HFF-Myc (cell line): ENCODE measurements at places on chromosomes 5 and 9.

DNA sequence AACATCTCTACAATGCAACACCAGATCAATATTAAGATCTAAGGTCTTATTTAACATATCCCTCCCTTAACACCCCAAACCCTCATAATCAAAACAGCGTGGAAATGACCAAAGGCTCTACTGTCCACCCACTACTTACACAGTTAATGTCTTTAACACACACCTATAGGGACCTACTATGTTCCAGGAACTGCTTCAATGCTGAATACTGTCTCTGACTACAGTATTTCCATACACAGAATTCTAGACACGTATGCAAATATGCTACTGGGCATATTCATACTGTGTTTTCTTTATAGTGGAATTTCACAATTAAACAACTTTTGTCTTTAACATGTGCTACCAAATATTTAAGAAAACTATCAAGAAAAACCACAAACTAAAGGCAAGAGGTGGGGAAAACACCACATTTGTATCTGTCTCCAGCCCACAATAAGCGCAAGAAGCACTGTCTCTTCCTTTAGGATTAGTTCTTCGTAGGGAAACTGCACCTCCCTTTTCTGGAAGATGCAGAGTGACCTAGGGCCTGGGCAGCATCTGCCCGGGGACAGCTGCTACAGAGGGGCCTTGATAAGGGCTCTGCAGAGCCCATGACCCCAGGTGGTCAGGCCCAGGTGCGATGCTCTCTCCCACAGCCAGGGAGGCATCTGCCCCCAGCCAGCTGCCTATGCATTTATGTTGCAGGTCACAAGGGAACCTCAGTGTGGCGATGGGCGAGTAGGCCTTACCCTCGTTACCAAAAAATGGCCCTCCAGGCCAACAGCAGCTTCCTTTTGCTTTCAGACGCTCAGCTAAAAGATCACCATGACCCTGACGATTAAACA is 55.2 kb downstream of the PSMB7 start:
- DNase-seq, result no peak

DNA sequence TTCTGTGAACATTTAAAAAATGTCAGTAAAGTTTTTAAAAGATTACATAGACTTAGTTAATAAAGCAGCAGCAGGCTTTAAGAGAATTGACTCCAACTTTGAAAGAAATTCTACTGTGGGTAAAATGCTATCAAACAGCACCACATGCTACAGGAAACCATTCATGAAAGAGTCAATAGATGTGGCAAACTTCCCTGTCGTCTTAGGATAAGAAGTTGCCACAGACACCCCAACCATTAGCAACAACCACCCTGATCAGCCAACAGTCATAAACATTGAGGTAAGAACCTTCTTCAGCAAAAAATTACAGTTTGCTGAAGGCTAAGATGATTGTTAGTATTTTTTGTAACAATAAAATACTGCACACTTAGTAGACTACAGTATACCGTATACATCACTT is 278.2 kb downstream of the CSNK1G3 start:
- DNase-seq, result no peak

- DNase-seq, result no peak
These were observed 26.2 kb upstream of the TNIP1 start for GRCh38 chr5:151107084-151107483.

DNA sequence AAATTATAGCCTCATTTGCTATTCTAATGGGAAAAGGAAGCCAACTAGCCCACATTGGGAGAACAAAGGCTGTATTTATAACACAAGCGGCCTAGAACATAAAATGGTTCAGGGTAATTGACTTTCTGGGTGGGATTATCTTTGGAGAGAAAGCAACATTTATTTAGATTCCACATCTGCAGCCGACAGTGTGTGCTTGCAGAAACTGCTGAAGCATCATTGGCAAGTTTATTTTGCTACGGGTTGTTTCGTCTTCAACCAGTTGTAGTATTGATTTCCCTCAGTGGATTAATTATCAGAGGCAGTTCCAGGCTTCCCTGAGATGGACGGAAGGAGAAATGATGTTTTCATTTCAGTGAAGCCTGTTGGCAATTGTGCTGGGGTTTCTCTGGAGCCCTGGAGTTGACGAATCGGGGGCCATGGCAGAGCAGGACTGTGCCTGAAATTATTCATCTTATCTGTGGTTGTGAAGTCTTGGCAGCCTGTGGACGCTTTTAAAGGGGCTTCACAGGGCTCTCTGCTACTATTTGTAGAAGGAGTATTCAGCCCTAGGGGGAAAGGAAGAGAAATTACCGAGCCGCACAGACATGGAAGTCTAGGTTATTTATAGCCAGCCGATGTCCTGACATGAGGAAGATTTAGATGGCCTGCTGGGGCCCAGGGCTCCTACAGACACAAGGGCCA is 290.6 kb upstream of the IRX4 start:
- DNase-seq, result no peak

- DNase-seq, result no peak
These were observed 248.7 kb downstream of the NR3C1 start for GRCh38 chr5:143154510-143155370.

- no peak for DNase-seq
These were observed 136.8 kb upstream of the LPCAT1 start for GRCh38 chr5:1660511-1660910.

DNA sequence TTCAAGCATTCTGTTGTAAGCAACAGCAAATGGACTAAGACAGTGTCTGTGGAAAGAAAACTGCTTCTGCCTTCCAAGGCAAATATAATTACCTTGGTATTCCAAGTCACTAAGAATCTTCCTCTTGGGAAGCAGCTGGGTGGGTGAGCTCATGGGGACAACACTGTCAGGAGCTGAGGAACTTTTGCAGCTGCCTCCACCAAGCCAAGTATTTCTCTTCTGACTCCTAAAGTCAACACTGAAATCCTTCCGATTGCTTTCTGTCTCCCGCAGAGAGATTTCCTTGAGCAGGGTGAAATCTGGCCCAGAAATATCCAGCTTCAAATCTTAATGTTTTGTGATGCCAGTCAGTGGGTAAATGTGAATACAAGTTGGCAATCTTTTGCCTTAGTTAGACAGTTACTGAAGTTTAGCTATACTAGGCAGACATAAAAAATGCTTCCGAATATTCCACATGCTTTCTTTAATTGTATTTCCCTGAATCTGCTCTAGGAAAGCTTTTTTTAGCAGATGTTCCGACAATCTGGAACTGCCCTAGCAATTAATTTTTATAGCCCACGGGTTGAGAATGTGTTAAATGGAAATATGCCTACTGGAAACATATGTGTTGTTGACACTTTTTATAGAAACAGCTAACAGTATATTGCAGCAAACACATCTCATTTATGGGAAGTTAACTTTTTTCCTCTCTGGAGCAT is 369.9 kb upstream of the DAB2 start:
- DNase-seq, result no peak

DNA sequence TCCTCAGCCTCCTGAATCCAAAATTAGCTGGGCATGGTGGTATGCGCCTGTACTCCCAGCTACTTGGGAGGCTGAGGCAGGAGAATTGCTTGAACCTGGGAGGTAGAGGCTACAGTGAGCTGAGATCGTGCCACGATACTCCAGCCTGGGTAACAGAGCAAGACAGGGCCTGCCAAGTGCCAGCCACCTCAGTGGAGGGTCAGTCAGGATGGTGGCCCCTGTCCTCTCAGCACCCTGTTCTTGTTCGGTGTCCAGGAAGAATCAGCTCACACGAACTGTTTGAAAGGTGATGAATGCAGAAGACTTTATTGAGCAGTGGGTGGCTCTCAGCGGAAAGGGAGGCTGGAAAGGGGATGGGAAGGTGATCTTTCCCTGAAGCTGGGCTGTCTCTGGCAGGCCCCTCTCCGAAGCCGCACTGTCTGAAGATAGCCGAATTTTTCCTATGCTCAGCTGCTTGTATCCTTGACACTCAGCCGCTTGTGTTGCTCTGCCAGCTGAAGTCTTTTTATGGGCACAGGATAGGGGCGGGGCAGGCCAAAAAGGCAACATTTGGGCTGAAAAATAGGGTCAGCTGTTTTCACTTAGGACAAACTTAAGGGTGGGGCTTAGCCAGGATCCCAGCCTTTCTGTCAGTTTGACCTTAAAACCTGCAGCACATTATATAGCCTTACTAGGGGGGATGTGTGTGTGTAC is 50.9 kb downstream of the UBE2R2 start:
- peak; percentile 62 for DNase-seq

DNA sequence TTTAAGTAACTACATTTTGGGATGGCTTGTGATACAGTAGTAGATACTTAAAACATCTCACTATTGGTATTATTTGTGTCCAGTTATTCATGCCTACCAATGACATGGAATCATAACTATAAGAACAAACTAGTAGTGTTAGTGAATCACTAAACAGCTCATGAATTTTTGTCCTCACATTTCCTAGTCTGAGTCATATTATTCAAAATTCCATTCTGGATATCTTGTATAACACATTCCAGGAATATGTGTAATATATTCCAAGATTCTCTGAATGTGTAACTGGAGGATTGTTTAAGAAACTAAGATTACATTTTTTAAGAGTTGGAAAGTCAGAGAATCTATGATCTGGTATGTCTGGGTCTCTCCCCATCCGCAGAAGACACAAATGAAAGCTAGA is 565.3 kb upstream of the ZNF608 start:
- peak; percentile 42 for DNase-seq

DNA sequence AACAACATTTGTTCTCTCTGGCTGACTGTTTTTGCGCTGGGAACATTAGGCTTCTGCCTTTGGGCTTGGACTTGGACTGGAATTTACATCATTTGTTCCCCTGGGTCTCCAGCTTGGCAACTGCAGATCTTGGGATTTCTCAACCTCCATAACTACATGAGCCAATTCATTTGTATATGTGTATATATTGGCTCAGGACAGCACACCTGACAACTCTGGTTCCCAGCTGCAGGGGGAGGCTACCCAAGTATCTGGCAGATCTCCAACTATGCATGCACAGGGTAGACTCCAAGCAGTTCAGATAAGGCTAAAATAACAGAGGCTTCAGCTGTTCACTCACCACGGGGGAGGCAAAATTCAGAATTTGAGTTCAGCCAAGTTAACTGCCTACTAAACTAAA is 31.6 kb upstream of the F2RL1 start:
- no peak for DNase-seq

DNA sequence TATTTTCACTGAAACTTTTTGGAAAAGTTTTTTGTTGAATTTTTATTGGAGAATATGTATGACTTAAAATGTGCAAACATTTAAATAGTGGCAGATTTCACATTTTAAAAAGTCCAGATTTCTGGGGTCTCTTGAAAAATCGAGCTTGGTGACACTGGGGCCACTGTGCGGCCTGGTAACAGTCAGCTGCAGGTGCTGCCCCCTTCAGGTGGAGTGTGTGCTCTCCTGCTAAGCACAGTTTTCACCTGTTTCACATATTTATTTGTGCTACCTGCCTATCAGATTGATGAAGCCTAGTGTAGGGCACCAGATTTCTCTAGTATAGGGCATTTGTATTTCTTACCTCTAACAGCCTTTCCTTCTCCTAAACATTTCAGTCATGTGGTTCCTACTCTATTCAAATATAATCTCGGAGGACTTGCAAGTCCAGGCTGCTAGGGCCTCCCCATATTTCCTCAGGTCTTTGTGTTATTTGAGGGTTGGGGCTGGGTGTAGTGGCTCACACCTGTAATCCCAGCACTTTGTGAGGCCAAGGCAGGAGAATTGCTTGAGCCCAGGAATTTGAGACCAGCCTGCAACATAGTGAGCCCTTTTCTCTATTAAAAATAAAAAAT is 95.8 kb upstream of the KLF9 start:
- DNase-seq, result no peak

- peak; percentile 46 for DNase-seq
These were observed 55.9 kb downstream of the NSUN2 start for GRCh38 chr5:6576861-6577501.

DNA sequence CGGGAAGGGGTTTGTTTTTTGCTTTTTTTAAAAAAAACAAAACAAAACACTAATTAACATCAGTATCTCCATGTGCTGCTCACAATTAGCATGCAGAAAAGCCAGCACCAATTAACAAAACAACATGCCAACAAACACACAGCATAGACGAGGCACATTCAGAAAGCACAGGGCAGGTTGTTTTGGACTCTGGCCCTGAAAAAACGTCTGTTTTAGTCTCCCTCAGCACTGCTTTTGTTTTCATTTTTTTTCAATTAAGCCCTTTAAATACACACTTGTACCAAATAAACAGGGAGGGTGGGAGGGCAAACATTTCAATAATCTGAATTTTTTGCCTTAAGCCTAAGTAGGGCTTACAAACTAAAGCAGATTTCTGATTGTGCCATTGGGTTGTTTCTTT is 309.6 kb downstream of the DTWD2 start:
- no peak for DNase-seq

DNA sequence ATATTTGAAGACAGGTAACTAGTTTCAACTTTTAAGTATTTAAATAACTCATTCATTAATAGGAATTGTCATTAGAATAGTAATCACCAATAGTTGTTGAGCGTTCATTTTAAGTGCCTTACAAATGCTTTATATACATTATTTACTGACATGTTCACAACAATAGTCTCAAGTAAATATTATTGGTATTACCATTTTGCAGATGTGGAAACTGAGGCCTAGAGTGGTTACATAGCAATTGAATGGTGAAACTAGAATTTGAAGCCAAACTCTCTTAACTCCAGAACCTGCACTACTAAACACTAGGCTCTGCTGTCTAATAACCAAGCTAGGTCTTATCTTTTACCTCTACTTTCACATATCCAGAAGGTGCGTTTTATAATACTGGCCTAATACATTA is 4.8 kb upstream of the HSPA9 start:
- no peak for DNase-seq

DNA sequence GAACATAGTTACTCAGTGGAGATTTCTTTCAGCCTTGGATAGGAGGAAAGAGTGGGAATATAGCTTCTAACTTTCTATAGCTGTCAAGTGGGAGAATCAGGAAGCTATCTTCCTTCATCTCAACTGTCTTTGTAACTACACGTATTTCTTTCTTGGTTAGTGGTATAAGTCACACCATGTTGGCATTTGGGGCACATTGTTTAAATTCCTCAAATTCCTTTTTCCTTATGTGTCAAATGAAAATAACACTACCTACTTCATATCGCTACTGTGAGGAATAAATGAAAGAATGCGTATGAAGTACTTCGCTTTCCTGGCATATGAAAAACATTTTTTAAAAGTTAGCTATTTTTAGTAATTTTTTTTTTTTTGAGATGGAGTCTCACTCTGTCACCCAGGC is 1082.5 kb upstream of the WWC1 start:
- no peak for DNase-seq

DNA sequence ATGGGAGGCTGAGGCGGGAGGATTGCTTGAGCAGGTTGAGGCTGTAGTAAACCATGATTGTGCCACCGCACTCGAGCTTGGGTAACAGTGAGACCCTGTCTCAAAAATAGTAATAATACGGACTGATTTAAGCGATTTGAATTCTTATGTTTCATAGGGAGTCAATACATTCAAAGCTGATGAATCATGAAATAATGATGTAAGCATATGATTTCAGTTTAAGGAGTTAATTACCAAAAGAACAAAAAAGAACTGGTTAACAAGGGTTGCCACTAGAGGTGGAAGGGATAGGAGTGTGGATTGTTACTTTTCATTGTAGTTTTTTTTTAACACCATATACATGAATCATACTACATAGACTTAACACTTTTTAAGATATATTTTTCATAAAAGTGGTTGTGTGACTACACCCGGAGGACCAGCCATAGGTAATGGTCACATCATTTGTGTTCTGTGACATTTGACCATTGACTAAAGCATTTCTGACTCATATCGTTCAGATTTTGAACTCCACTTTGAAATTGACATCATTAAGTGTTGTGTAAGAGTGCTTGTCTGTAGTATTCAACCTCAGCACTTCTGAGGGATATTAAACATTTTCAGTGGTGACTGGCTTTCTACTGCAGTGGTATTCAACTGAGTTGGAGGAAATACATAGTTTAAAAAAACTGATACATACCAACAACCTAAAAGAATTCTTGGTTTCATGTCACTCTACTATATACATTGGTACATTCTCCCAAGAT is 7.0 kb downstream of the TRMT10B start:
- DNase-seq, result no peak
